Upper lobe of right lung (tissue), 1 donor: ENCODE measurements at places on chromosomes 16 and 17. TPM values are rescaled to one million over a fixed set of nuclear protein-coding genes. Genes with fewer than 3 reads are reported as not detected.

DNA sequence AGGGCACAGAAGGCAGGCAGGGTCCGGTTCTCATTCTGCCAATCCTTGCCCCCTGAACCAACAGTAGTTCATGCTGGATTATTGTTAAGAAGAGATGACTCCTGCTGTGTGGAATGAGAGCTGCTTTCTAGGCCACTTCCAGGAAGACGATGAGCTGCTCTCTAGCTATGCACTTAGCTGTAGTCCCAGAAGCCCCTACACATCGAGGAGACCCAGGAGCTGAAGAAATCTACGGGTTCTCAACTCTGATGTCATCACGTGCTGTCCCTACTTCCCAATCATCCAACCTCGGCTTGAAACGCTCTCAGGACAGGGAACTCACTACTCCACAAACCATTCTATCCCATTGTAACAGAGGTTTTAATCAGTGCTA lies 29.0 kb upstream of the EMP2 start:
- no peak for DNase-seq

- no peak for DNase-seq
Measured at GRCh38 chr17:65047941-65048340, 8.6 kb downstream of the GNA13 start.

DNA sequence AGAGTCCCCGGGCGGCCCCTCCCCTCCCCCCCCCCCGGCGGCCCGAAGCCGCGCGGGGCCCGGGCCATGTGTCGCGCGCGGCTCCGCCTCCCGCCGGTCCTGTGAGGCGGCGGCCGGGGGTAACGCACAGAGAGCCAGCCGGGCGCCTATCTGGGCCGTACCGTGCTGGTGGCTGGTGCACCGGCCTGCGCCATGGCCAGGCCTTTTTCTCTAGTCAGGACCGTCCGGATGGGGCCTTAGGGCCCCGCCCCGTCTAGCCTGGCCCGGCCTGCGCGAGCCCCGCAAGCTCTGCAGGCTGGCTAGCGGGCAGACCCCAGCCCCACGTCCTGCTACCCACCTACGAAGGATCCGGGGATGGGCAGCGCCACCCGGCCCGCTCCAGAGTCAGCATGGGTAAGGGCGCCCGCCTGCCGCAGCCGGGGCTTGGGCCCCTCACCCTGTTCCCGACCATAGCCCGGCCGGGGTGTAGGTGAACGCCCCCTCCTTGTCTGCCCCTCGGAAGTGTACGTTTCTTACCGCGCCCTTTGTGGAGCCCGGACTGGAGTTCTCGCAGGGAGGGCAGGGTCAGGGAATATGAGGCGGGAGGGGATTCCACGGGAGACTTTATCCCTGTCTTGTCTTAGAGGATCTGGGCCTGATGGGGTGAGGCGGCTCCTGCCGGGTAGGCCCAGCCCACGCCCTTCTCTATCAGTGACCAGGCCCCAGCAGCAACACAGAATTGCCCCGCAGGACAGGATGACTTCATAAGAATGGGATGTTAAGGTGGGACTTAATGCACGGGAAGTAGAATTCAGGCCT lies at the start of gene CENPT:
Gene CENPT (minus strand): TSS at position 630 of the 798 bp plus-strand sequence. CDS start 13,834 bp downstream, outside the sequence.
- DNase-seq = peak; percentile 90

DNA sequence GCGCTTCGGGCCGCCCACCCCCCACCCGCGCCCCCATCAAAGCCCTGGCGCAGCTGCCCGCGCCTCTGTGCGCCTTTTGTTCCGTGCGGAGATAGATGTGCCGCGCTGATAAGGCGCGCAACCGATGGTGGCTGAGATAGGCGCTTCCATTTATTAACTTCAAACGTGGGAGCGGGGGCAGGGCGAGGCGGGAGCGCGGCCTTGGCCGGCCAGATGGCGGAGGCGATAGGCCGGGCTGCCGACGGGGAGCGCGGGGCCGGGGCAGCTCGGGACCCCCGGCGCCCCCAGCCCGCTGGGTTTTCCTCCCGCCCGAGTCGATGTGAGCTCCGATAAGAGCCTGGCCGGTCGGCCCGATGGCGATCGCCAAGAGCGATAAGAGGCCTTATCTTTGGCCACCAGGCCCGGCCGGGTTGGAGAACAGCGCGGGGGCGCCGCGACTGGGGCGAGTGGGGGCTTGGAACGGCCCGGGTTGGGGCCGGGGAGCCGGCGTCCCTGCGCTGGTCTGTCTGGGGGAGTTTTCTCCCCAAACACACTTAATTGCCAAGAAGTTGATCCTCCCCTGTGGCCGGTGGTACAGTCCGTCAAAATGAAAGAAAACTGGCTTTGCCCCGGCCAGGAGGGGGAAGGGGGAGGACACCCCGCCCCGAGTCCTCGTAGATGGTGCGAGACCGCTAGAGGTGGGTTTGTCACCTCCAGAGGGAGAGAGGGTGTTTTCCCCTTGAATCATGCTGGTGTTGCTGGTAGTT lies 2.7 kb downstream of the ZFPM1 start:
- peak; percentile 78 for DNase-seq

DNA sequence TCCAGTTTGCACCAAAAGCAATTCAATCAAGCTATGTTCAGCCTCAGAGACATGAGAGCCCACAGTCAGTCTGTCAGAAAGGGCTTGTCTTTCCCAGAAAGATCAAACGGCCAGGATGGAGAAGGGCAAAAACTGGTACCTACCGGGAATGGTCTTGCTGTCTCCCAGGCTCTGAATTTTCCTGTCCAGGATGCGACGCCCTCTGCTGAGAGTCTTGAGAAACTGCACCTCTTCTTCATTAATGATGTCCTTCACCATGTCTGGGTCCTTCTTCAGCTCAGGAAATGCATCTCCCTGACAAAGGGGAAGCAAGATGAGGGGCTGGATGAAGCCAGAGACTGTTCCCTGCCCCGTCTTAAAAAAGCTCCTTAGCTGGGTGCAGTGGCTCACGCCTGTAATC lies 15.8 kb upstream of the EXOSC6 start:
- DNase-seq = peak; percentile 46

- DNase-seq = no peak
Measured at GRCh38 chr17:66476014-66476413, 173.6 kb downstream of the PRKCA start.

DNA sequence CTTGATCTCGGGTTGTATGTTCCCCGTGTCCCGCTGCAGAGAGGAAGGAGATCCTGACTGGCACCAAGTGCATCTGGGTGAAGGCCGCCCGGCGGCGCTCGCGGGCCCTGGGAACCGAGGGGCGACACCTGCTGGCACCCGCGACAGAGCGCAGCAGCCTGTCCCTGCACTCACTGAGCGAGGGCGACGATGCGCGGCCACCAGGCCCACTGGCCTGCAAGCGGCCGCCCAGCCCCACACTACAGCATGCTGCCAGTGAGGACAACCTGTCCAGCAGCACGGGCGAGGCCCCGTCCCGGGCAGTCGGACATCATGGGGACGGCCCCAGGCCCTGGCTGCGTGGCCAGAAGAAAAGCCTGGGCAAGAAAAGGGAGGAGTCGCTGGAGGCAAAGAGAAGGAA lies 7.5 kb downstream of the BTBD17 start:
- peak; percentile 79 for DNase-seq

- DNase-seq = no peak
Measured at GRCh38 chr17:13671771-13672170, 70.0 kb upstream of the HS3ST3A1 start.

DNA sequence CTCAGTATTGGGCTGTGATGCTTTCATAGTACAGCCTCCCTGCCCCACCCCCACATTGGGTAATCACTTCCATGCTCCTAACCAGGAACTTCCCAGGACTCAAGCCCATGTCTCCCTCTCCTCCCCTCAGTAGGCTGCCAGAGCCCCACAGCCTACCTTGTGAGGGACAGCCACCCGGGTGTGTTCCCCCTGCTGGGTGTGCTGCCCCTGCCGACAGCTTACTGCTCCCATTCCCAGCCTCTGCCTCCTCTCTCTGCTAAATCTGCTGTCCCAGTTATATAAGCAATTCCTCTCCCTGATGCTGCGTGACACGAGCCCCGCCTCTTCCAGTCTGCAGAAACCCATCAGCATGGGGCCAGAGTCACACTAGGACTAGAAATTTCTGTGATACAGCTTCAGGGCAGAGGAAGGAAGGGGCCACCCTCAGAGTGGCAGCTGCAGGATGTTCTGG lies at the start of gene RSKR:
Gene RSKR (minus strand): TSS at position 255 of the 451 bp plus-strand sequence. CDS start 24 bp downstream, at position 231.
- no peak for DNase-seq

DNA sequence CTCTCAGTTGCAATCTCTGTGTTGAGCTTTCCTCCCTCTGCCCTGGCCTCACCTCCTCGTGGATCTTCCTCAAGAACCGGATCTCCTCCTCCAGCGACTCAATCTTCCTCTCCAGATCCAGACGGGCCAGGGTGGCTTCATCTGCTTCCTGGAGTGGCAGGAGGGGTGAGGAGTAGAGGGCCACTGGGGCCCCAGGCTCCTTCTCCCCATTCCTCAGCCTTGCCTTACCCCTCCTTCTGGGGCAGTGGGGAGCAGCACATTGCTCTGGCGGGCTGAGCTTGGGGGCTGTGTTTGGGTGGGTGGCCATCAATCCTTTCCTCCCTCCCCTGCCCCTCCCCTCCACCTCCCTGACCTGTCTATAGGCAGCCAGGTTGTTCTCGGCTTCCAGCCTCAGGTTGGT lies 1.6 kb downstream of the GFAP start:
- DNase-seq = peak; percentile 50

DNA sequence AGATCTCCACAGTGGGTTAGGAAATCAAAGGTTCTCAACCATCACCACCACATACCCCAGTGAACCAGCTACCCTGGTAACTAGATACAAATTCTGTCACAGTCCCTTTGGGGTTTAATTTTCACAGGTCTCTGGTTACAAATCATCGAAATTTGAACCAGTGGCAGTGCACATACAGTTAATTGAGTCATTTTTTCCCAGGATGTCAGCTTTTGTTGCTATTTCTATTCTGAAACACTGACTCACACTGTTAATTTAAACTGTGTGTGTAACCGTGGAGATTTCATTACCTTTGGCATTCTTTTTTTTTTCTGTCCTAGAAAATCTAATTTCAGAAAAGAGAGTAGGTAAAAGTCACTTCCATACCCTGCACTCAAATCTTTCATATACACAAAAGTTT lies 511.5 kb downstream of the TOX3 start:
- DNase-seq = no peak

DNA sequence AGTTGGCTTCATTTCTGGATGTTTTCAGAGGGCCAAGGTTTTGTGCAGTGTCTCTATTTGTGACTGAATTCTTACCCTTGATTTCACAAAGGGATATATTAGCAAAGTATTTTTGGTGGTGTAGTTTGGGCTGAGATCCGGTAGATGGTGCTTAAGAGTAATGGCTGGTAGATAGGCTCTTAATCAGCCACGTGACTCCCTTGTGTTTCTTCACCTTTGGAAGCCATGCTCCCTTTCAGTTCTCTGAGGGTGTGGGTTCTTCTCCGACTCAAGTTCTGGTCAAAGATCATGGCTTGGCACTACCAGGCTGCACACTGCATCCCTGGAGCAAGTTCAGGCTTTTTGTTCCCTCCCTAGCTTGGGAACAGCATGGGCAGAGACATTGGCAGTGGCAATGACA lies 887.3 kb downstream of the CDH8 start:
- no peak for DNase-seq

- peak; percentile 57 for DNase-seq
Measured at GRCh38 chr16:58035356-58036170, 10.0 kb downstream of the MMP15 start.

GRCh38 chr16:11587643-11588247 lies 1.0 kb upstream of the LITAF start:
- DNase-seq = peak; percentile 54

GRCh38 chr16:3731126-3731935 lies 14.0 kb upstream of the TRAP1 start:
- no peak for DNase-seq

DNA sequence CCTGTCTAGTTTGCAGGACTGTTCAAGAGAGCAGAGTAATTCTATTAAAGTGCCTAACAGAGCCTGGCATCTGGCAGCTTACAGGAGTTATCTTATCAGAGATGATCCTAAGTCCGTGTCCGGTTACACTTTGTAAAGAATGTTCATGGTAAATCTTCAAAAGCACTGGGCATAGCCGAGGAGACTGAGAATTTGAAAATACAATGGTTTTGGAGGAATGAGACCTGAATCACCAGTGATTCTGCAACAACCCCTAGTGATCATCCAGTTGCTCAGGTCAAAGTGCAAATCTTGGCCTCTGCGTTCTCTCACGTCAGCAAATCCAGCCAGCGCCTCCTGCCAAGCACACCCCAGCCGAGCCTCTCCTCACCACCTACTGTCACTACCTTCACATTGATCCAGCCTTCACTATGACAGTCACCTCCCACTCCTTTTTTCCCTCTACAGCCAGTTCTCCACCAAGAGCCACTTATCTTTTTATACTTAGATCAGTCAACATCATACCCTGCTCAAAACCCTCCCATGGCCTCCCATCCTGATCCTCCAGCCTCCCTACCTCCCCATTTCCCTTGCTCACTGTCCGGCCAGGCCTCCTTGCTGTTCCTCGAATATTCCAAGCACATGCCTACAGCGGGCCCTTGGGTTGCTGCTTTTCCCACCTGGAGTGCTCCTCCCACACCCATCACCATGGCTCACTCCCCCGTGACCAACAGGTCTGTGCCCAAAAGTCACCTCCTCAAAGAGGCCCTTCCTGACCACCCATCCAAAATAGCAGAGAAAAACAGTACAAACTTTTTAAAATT lies 57.4 kb upstream of the ERN1 start:
- no peak for DNase-seq

DNA sequence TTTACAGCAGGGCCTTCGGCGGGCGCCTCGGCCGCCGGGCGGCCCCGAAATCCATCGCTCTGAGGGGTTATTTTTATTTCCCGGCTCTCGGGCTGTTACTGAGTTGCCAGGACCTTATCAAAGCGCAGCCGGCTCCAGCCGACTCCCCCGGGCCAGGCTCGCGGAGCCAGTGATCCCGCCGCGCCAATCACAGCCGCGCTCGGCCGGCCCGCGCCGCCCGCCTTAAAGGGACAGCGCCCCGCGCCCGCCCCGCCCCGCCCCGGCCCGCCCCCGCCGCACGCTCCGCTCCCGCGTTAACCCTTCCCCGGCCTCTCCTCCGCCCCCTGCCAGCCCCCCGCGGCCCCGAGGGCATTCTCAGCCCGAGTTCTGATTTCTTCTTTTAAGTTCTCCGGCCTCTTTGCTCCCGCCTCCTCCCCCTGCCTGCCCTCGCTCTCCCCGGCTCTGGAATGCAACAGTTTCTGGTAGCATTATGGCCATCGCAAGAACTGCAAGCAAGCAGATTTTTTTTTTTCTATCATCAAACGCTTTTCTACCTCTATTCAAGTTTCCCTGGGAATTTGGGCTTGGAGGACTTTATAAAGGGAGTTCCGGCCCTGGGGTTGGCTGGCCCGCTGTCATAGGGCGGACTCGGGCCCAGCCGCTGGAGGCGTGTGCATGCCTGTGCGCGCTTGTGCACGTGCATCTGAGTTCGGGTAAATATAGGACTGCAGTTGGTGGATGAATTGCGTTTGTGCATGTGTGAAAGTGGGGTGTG lies at the start of gene AXIN2:
Gene AXIN2 (minus strand): TSS at position 197 of the 754 bp plus-strand sequence. CDS start 3,028 bp downstream, outside the sequence.
- peak; percentile 95 for DNase-seq

GRCh38 chr17:21463779-21464407 lies 87.7 kb downstream of the KCNJ12 start:
- DNase-seq = no peak

- DNase-seq = no peak
Measured at GRCh38 chr17:74478420-74479100, 12.1 kb downstream of the CD300A start.

- DNase-seq = no peak
Measured at GRCh38 chr16:67922221-67922620, 9.4 kb downstream of the CTRL start.

The NHLRC4 gene
- 0.98 TPM for total RNA-seq

The CBX2 gene
- total RNA-seq = 3.4 TPM

The ATP6V0A1 gene
- 109 TPM for total RNA-seq

The TBC1D28 gene
- total RNA-seq = not detected

The SOX15 gene
- 0.67 TPM for total RNA-seq

The RNF135 gene
- 25.3 TPM for total RNA-seq

The PPP1R27 gene
- not detected for total RNA-seq

The SERPINF2 gene
- total RNA-seq = 21.6 TPM

The GNAO1 gene
- total RNA-seq = 1.8 TPM

The KAT7 gene
- total RNA-seq = 61.4 TPM

The C16orf89 gene
- total RNA-seq = 201 TPM

The FBXO39 gene
- 0.49 TPM for total RNA-seq
